GM06990 (cell line): ENCODE measurements at places on chromosomes 6 and 20.
A peak's percentile ranks its signal among the peaks of the same experiment; 100 is the strongest.

DNA sequence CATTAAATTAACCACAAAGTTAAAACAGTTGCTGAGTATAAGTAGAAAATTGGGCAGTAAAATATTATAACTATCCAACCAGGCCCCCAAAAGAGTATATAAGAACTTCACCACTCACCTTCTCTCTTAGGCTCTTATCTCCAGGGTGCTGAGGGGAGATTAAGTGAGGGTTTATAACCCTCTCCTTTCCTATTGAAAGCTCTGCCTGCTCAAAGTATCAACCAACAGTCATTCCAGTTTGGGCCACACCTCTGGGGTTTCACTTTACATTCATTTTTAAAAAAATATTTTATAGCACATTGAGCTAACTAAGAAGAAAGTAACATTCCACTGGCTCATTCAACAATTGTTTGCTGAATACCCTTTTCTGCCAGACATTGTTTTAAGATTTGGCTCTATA lies 22.1 kb downstream of the GSTA4 start:
- no peak for DNase-seq

DNA sequence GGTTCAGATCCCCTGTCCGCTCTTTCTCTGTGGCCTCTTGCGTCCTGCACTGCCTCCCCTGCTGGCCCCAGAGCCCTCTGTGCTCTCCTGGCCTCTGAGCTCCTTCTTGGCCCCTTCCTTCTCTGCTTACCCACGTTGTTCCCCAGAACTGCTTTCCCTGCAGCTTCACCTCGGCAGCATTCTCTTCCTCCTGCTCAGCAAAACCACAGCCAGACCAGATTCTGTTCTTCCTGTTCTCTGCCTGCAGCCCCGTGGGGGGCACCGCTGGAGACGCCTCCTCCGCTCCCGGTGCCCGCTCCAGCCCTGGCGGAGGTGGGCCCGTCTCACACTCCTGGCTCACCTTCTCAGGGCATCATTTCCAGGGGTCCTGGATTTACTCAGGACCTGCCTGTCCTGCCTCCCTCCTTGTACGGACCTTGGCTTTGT lies 59.7 kb downstream of the TCP11 start:
- no peak for DNase-seq

DNA sequence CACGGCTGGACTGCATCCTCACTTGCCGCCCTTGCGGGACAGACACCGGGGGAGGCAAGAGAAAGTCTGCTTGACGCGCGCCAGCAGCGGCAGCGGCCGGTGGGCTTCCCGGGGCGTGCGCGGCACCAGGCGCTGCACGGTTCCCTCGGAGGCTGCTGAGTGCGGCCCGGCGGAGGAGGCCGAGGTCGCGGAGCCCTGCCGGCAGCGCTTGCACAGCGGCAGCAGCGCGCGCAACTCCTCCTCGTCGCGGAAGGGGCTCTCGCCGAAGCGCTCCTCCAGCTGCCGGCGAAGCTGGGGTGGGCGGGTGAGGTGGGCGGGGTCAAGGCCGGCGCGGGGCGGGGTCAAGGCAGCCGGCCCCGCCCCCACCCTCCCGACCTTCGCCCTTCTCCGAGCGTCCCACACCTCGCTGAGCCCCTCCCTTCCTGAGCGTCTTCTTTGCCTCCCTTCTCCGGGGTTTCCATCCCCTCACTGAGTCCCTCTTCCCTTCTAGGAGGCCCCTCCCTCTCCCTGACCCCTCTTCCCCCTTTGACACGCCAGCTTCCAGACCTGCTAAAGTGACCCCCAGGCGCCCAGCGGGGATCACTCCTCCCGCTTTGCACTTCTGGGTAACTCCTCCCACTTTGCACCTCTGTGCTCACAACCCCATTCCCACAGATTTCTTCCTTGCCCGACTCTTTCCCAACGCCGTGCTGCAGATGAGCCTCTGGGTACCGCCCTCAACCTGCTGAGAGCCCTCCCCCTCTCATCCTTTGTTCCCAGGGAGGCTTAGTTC lies 8.8 kb downstream of the DUSP15 start:
- peak; percentile 83 for DNase-seq

- no peak for DNase-seq
These were observed 246.1 kb downstream of the LY86 start for GRCh38 chr6:6834356-6835222.

DNA sequence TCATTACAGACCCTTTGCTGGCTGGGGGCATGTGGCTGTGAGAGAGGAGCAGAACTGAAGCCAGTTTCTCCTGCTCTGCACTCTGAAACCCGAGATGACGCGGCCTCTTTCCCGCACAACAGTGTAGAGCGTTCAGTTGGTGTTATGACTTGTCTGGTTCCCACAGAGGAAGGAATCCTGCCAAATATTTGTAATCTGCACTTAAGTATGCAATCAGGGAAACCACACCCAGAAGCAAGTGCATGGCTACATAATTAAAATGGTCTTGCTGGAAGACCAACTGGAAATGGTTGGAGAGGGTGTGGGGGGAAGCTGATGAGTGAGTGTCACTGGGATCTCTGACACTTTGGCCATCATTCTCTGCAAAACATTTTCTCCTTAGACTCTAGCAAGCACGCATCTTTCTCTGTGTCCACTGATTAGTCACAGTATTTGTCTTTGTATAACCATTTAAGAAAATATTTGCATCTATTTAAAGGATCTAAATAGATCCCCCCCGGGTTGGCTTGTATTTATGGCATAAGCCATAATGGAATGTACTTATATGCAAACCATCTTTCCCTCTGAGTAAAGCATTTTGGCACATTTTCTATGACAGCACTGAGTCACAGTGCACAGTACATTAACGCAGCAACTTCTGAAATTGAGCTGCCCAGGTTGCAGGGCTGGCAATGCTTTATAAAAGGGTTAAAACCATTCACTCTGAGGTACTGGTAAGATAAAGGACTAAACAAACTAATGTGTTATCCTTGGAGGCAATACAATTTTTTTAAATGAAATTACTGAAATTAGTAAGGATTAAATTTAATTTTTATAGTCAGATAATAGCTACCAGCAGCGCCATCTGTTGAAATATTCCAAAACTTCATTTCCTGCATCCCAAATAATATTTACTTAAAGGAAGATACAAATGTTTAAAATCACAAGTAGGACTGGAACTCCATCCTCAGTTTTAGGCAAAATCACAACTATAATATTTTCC lies 76.7 kb downstream of the FOXC1 start:
- no peak for DNase-seq

DNA sequence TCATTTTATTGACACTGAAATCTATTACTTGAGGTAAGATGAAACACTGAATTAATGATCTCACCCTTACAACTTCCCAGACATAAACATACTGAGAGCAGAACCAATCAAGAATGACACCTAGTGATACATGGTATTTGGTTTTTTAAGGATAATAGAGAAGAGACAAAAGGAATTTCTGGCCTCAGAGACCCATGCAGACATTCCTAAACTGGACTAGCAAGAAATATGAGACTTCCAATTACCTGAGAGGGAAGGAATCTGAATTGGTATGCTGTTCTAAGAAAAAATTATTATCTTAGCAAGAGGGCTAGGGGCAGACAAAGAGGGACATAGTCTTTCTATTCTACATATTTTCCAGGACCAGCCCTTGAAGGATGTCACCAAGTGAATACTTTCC lies 141.1 kb downstream of the BMP5 start:
- no peak for DNase-seq
